Activated T-helper 1 cell treated with anti-CD3 and anti-CD28 coated beads, Interleukin-12 subunit alpha, Interleukin-12 subunit beta, Interleukin-2, Interleukin-4 antibody, amounts not matched to agents 30 ng/mL and 10 ng/mL and 1 ng/mL, durations not matched to agents 14 hours and 24 hours and 36 hours (primary cell): ENCODE measurements at places on chromosomes 5 and 9. TPM values are rescaled to one million over a fixed set of nuclear protein-coding genes. Genes with fewer than 3 reads are reported as not detected.

Gene SLC25A51
- total RNA-seq, result 30.0 and 31.3 TPM in 2 replicates

Gene CARD6
- 2.1 and 2.3 TPM in 2 replicates for total RNA-seq

Gene IPPK
- total RNA-seq, result 14.8 and 14.9 TPM in 2 replicates

Gene GFRA3
- 0.13 TPM in 1 of 2 replicates, not detected in the other for total RNA-seq

Gene ZDHHC11
- total RNA-seq, result 14.4 and 17.2 TPM in 2 replicates

Gene C5orf34
- 5.3 and 5.5 TPM in 2 replicates for total RNA-seq

Gene MARCOL
- total RNA-seq, result not detected in 2 replicates
